A549 (cell line): ENCODE measurements at places on chromosomes 6 and 20. TPM values are rescaled to one million over a fixed set of nuclear protein-coding genes. Genes with fewer than 3 reads are reported as not detected.

Gene DEF6
- 0.05 to 0.08 TPM (median 0.07 TPM) in 3 replicates for polyA plus RNA-seq

Gene SSTR4
- polyA plus RNA-seq: 0.08 TPM in 2 of 3 replicates, not detected in the other

Gene MYH7B
- 0.09 to 0.23 TPM (median 0.12 TPM) in 3 replicates for polyA plus RNA-seq

Gene TGIF2
- 4.0 to 4.9 TPM (median 4.1 TPM) in 3 replicates for polyA plus RNA-seq

Gene SYCP2L
- polyA plus RNA-seq: 2.2 to 2.6 TPM (median 2.4 TPM) in 3 replicates

Gene KHDRBS2
- polyA plus RNA-seq: not detected in 3 replicates

Gene CLIC5
- polyA plus RNA-seq: not detected in 3 replicates

Gene OXT
- polyA plus RNA-seq: not detected in 3 replicates

Gene HNF4A
- polyA plus RNA-seq: 17.5 to 26.2 TPM (median 25.9 TPM) in 3 replicates

Gene TMEM151B
- 0.01 to 0.03 TPM in 2 of 3 replicates, not detected in the other for polyA plus RNA-seq

Gene LRRN4
- polyA plus RNA-seq: 0.04 TPM in 2 of 3 replicates, not detected in the other
